ENCODE measurements at places on chromosomes 6 and 20.

- DNase-seq, result no peak
These were observed 123.8 kb upstream of the MYLIP start for GRCh38 chr6:16004934-16005679.

- DNase-seq, result no peak
These were observed 24.7 kb downstream of the KCNK17 start for GRCh38 chr6:39289490-39289889.

- DNase-seq, result no peak
These were observed 239.8 kb downstream of the PTPRT start for GRCh38 chr20:42949950-42950349.

- no peak for DNase-seq
These were observed 143.8 kb downstream of the UNC5CL start for GRCh38 chr6:40894962-40895799.

DNA sequence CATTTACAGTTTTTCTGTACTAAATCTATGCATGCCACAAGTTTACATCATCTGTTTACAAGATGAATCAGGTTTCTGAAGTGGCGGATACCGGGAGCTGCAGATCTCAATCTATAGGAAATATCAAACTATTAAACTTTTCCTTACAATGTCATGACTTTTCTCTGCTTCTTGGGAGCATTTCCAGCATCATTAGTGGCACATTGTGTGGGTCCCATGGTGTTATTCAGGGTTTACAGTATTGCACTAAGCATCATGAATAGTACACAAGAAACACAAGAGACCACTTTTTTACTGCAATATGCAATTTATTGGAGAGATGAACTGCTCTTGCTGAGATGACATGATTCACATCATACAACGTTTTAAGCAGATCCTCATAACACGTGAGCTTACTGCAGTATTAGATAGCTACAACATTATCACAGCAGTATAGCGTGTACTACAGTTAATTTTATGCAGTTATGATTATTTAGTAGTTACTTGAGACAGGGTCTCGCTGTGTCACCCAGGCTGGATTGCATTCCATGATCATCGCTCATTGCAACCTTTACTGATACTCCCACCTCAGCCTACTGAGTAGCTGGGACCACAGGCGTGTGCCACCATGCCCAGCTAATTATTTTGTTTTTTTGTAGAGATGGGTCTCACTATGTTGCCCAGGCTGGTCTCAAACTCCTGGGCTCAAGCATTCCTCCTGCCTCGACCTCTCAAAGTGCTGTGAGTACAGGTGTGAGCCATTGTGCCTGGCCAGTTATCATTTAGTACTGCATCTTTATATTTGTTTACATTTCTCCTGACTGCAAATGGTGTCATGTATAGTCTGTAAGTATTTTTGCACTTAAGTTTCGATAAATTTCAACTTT is 18.4 kb downstream of the BLTP3A start:
- no peak for DNase-seq

GRCh38 chr6:46677314-46677654 is 10.4 kb upstream of the TDRD6 start:
- DNase-seq, result no peak

- DNase-seq, result no peak
These were observed 279.6 kb upstream of the JARID2 start for GRCh38 chr6:14966096-14966905.
